Activated CD8-positive, alpha-beta T cell treated with anti-CD3 and anti-CD28 coated beads, Interleukin-2, amount 10 ng/mL, durations not matched to agents 7 days and 5 days (primary cell): ENCODE measurements at places on chromosomes 7 and 10. TPM values are rescaled to one million over a fixed set of nuclear protein-coding genes. Genes with fewer than 3 reads are reported as not detected.

- no peaks in the 10 kb centered on the region for H3K36me3 ChIP-seq
- H3K27me3 ChIP-seq = no peaks in the 10 kb centered on the region
- H3K4me1 ChIP-seq = peaks cover 6% of the 10 kb centered on the region
- no peak for DNase-seq
- H3K27ac ChIP-seq = no peak overlapping the region
These were observed 70.5 kb downstream of the SEMA3A start for GRCh38 chr7:84123965-84124547.

DNA sequence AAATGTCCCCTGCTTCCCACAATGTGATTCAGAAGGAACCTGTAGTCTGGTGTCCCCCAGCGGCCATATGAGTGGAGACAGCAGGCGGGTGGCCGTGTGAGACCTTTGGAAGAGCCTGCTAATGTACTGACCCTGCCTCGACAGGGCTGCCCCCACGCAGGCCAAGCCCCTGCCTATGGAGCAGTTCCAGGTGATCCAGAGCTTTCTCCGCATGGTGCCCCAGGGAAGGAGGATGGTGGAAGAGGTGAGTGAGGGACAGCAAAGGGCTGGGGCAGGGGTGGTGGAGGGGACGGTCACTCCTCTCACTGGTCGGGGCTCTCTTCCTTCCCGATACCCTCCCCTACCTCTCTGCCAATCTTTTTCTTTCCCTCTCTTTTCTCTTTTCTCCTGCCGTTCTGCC, 55.7 kb downstream of the PALD1 start:
- H3K27ac ChIP-seq = no peak overlapping the region
- no peaks in the 10 kb centered on the region for H3K27me3 ChIP-seq
- H3K36me3 ChIP-seq = no peaks in the 10 kb centered on the region
- no peak overlapping the region for H3K4me3 ChIP-seq
- H3K4me1 ChIP-seq = peaks cover 7% of the 10 kb centered on the region

GRCh38 chr10:126290232-126290631, 98.0 kb downstream of the ADAM12 start:
- H3K36me3 ChIP-seq = no peaks in the 10 kb centered on the region
- H3K27ac ChIP-seq = no peak overlapping the region
- H3K27me3 ChIP-seq = no peaks in the 10 kb centered on the region
- H3K4me1 ChIP-seq = no peaks in the 10 kb centered on the region

DNA sequence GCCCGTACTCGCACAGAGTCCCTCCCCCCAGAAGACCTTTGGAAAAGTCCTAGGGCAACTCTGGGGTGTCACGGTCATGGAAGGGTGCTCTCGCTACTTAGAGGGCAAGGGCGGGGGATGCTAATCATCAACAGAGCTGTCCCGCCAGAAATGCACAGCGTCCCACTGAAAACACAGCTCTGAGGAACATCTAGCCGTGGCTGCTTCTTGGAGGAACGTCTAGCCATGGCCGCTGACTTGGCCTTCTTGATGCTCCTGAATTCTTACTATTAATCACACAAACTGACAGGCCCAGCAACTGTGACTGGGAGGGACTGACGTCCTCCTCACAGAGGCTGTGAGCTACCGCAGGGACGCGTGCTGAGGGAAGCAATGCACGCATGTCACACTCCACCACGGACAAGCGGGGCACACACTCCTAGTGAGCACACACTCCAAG, 1.7 kb downstream of the TUBGCP2 start:
- peak overlapping the region; percentile 67 for H3K27ac ChIP-seq
- H3K27me3 ChIP-seq = no peaks in the 10 kb centered on the region

DNA sequence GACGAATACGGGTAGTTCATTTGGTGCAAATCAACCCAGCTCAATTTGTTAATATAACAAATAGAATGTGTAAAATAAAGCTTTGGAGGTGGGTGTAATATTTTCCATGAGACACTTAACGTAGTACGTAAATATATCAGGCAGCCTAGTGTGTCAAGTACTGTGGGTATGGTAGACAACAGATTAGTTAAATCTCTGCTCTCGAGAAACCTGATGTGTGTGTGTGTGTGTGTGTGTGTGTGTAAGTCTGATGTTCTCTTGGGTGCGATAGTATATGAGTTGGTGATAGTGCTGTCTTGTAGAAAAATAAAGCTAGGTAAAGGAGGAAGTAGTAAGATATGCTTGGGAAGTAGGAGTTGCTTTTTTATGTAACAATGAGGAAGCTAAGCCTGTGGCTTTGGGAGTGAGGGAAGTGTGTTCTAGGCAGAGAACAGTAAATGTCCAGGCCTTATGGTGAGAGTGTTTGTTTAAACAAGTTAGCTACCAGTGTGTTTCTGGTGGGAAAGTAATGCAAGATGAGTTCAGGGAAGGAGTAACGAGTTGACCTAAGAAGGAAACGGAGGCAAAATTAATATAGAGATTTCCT, 26.1 kb downstream of the WAC start:
- no peak for DNase-seq
- H3K4me1 ChIP-seq = peaks cover 41% of the 10 kb centered on the region
- peaks cover 86% of the 10 kb centered on the region for H3K36me3 ChIP-seq
- no peaks in the 10 kb centered on the region for H3K27me3 ChIP-seq
- H3K4me3 ChIP-seq = no peak overlapping the region
- no peak overlapping the region for H3K27ac ChIP-seq

- H3K27ac ChIP-seq = no peak overlapping the region
- no peaks in the 10 kb centered on the region for H3K4me1 ChIP-seq
- no peaks in the 10 kb centered on the region for H3K36me3 ChIP-seq
- no peaks in the 10 kb centered on the region for H3K27me3 ChIP-seq
- H3K4me3 ChIP-seq = no peak overlapping the region
These were observed 467.4 kb downstream of the TYW1 start for GRCh38 chr7:67463983-67464382.

SNX13 gene
- total RNA-seq = 24.2 TPM

GRCh38 chr7:104992306-104992705, 21.7 kb upstream of the KMT2E start:
- no peak overlapping the region for H3K4me3 ChIP-seq
- no peak for DNase-seq
- H3K27me3 ChIP-seq = no peaks in the 10 kb centered on the region
- peaks cover 50% of the 10 kb centered on the region for H3K4me1 ChIP-seq
- peaks cover 61% of the 10 kb centered on the region for H3K36me3 ChIP-seq

DNA sequence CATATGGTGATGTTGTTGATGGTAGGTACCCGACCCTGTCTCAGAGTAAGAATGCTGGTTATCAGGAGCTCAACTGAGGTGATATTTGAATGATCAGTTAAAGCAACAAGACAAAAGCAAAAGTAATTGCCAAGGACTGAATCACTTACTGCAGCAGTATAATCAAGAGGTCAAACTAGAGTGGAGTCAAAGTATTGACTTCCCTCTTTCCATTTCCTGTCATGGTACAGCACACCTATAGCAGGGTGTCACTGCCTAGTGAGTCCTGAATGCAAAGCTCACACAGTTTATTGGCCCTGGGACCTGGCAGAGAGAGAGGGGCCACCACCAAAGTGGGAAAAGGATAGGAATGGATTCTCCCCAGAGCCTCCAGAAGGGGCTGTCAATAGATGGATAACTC, 886.1 kb upstream of the SORCS1 start:
- H3K27ac ChIP-seq = no peak overlapping the region
- H3K4me3 ChIP-seq = no peak overlapping the region
- no peaks in the 10 kb centered on the region for H3K4me1 ChIP-seq
- no peaks in the 10 kb centered on the region for H3K27me3 ChIP-seq
- no peak for DNase-seq

AKR1D1 gene
- not detected for total RNA-seq

HOXA11 gene
- not detected for total RNA-seq

CALHM3 gene
- 0.63 TPM for total RNA-seq

MMRN2 gene
- total RNA-seq = not detected

DNA sequence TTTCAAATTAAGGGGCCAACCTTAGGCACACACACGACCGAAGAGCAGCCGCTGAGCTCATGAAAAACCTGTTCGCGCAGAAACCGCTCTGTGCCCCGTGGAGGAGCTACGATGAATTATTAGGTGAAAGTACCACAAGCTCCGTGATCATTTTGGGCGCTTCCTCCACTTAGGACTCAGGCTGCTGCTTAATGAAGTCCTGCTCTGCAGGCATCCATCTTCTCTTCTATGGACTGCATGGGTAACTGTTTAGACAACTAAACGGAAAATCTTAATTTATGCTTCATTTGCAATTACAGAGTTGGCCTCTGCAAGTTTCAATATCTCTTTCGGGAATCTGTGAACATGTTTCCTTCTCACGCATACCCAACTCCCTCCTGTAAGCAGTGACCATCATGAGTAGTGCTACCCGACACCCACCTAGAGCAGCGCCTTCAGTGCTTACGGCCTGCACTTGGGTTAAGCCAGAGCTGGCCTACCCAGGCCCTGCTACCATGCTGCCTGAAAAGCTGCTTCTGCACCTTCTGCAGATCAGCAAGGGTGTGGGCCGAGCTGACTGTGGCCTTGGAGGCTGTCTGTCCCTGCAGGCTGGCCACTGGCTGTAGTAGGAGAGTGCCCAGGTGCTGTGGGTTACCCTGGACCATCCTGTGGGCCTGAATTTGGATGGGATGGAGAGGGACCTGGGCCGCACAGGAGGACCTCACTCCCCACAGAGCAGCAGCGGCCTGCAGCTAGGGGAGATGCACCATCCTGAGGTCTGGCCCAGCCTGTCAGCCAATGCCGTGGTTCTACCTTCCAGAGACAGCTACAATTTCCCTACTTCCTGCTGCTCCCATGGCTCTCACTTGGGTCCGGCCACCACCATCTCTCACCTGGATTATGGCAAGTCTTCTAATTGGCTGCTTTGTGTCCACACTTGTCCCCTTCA, 36.0 kb downstream of the GNA12 start:
- no peak overlapping the region for H3K27ac ChIP-seq
- DNase-seq = no peak
- no peaks in the 10 kb centered on the region for H3K4me1 ChIP-seq
- no peak overlapping the region for H3K4me3 ChIP-seq
- no peaks in the 10 kb centered on the region for H3K36me3 ChIP-seq
- H3K27me3 ChIP-seq = no peaks in the 10 kb centered on the region

- no peaks in the 10 kb centered on the region for H3K27me3 ChIP-seq
- H3K4me1 ChIP-seq = no peaks in the 10 kb centered on the region
- H3K4me3 ChIP-seq = no peak overlapping the region
- H3K27ac ChIP-seq = no peak overlapping the region
- no peak for DNase-seq
- no peaks in the 10 kb centered on the region for H3K36me3 ChIP-seq
These were observed 12.4 kb upstream of the TFAM start for GRCh38 chr10:58372607-58373441.

GRCh38 chr10:59910867-59911266, 4.5 kb upstream of the CCDC6 start:
- H3K27ac ChIP-seq = no peak overlapping the region
- no peak overlapping the region for H3K4me3 ChIP-seq
- DNase-seq = no peak
- H3K27me3 ChIP-seq = peaks cover 2% of the 10 kb centered on the region

TMEM213 gene
- not detected for total RNA-seq

PANK1 gene
- total RNA-seq = 6.4 TPM

DNA sequence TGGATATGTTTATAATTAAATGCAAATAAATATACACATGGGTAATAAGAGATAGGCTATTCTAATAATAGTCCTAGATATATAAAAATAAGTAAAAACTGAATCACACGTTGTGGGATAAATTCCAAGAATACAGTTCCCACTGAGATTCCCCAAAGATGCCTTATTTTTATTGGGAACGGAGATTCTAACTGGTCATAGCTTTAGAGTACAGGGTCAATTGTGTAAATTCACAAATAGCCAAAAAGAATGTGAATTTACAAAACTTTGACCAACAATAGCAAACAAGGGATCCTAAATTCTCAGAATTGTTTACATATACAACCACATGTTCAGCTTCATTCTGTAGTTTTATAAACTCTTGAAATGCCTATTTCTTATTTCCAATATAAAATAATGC, 65.0 kb downstream of the VSTM4 start:
- H3K4me1 ChIP-seq = no peaks in the 10 kb centered on the region
- H3K36me3 ChIP-seq = no peaks in the 10 kb centered on the region
- no peak for DNase-seq
- no peak overlapping the region for H3K4me3 ChIP-seq
- H3K27ac ChIP-seq = no peak overlapping the region

DNA sequence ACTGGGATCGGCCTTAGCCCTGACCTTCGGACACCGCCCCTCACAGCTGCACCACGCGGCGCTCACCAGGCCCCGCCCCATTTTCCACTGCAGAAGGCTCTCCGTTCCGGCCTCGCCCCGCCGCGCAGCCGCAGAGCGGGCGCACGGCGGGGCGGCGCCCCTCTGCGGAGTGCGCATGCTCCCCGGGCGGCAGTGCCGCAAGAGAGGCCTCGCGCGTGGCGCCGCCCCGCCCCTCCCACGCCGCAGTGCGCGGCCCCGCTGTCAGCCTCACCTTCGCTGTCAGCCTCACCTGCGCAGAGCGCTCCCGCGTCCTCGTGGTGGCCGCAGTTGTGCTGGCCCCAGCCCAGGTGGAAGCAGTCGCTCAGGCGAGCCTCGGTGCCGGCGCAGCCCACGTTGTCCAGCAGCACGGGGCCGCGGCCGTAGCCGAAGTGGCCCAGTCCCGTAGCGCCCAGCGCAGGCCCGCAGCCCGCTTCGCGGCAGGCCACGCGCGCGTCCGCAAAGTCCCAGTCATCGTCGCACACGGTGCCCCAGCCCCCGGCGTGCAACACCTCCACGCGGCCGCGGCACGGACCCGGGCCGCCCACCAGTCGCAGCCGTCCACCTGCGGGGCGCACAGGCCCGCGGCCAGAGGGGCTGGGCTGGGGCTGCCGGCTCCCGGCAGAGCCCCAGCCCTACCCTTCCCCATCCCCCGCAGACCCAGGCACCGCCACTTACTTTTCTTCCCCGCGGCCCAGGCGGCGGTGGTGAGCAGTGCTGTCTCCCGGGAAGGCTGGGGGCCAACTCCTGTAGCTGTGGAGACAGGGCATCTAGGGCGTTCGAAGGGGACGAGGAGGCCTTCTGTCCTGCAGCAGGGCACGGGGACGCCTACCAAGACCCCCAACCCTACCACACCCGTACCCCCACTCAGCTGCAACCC, 16.1 kb downstream of the SSC4D start:
- DNase-seq = peak; percentile 92
- peaks cover 30% of the 10 kb centered on the region for H3K4me1 ChIP-seq
- peaks cover 3% of the 10 kb centered on the region for H3K27me3 ChIP-seq
- peak overlapping the region; percentile 99 for H3K27ac ChIP-seq
- no peaks in the 10 kb centered on the region for H3K36me3 ChIP-seq

EIF5AL1 gene
- 0.53 TPM for total RNA-seq

GRCh38 chr7:12210179-12211053, 678 bp upstream of the TMEM106B start:
- DNase-seq = no peak
- peaks cover 28% of the 10 kb centered on the region for H3K4me1 ChIP-seq
- peak overlapping the region; percentile 91 for H3K4me3 ChIP-seq
- peak overlapping the region; percentile 99 for H3K27ac ChIP-seq
